Colonic mucosa (tissue), 4 donors: ENCODE measurements at places on chromosomes 3 and 15. TPM values are rescaled to one million over a fixed set of nuclear protein-coding genes. Genes with fewer than 3 reads are reported as not detected.

DNA sequence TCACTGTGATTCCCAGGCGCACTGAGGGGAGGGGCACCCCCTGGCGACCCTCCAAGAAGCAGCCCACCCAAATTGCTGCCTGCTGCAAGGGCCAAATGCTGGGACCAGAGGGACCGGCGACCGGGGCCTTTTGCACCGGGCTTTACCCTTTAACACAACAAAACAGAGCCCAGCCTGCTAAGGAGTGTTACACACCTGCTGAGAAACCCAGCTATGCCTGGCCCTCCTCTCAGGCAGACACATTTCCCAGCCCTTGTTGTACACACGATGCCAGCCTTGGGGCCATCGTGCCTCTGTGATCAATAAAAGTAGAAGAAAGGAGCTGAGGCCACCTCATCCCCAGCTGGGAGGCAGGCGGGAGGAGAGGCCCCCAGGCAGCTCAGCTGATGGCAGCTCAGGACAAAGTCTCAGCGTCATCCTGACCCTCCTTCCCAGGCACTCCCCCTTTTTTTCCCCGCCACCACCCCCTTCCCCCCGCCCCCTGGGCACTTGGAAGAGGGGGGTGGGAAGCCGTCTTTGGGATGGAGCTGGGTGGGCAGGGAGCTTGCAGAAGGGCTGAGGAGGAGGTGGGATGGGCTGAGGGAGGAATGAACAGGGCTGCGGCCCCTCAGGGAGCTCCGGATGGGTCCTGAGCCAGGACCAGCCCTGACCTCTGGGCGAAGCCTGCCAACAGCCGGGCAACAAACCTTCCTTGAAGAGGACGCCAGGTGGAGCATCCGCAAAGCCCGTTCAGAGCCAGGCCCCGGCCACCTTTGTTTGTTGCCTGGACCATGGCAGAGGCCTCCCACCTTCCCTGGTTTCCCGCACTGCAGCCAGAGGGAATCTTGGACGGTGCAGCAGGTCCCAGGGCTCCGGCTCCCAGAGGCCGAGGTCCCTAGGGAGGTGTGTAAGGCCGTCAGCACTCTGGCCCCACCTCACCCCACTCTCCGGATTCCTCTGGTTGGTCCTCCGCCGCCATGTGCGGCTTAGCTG, 45.9 kb upstream of the SEC61A1 start:
- no peak for DNase-seq

DNA sequence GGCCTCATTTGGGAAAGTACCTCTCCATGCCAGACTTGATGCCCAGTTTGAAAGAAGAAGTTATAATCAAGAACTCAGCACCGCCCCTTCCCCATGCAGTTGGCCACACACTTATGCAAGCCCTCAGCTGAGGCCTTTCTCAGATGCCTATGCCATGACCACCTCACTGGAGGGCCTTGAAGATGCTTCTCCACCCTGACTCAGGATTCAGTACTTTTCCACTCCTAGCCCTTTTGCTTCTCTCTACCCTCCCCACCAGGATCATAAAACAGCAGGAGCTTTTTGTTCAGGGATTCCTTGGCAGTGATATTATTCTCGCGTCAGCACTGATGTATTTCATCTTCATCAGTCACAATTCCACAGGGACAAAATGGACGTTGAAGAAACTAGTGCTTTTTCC, 313.5 kb downstream of the PYDC2 start:
- DNase-seq, result no peak

- no peak for DNase-seq
Measured at GRCh38 chr3:161043336-161044035, 61.7 kb downstream of the B3GALNT1 start.

DNA sequence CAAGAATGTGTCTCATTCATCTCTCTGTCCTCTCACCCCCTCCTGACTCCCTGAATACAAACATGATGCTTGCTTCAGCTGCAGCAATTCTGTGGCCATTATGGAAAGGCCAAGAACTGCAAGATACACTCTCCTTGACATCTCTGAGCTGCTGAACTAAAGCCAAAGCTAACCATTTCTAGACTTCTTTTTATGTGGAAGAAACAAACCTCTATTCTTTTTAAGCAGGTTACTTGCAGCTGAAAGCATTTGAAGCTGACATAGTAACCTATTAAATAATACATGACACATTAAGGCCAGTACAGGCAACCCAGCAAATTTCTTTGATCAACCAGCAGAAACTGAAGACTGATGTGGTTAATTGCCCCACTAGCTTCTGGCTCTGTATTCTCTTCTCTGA, 17.5 kb downstream of the FHIT start:
- DNase-seq, result no peak

- DNase-seq, result no peak
Measured at GRCh38 chr15:31125061-31125460, 23.5 kb upstream of the TRPM1 start.

GRCh38 chr15:66621491-66622467, 56.0 kb upstream of the LCTL start:
- peak; percentile 32 for DNase-seq

GRCh38 chr3:120052225-120052624, 42.0 kb downstream of the GSK3B start:
- DNase-seq, result no peak

GRCh38 chr3:7075117-7075516, 214.2 kb downstream of the GRM7 start:
- DNase-seq, result no peak

DNA sequence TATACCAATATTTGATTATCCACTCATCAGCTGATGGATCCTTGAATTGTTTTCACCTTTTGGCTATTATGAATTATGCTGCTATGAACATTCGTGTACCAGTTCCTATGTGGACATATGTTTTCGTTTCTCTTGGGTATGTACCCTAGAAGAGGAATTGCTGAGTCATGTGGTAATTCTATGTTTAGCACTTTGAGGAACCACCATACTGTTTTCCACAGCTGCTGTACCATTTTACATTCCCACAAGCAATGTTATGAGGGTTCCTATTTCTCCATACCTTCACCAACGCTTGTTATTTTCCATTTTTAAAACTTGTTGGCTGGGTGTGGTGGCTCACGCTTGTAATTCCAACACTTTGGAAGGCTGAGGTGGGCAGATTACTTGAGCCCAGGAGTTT, 62.9 kb downstream of the RPLP1 start:
- no peak for DNase-seq

GOLGA8R gene
- total RNA-seq, result 0.54 TPM

CYP8B1 gene
- not detected for total RNA-seq

C15orf40 gene
- 22.7 TPM for total RNA-seq
